Activated T-helper 2 cell treated with anti-CD3 and anti-CD28 coated beads, Interferon-gamma antibody, Interleukin-2, Interleukin-4, amounts not matched to agents 10 μg/mL and 5 μg/mL and 100 μg/mL, durations not matched to agents 14 hours and 24 hours and 36 hours (primary cell): ENCODE measurements at places on chromosomes 2 and 18.
A peak's percentile ranks its signal among the peaks of the same experiment; 100 is the strongest.

- DNase-seq = no peak
Measured at GRCh38 chr2:96136129-96136720, 2.1 kb downstream of the ASTL start.

DNA sequence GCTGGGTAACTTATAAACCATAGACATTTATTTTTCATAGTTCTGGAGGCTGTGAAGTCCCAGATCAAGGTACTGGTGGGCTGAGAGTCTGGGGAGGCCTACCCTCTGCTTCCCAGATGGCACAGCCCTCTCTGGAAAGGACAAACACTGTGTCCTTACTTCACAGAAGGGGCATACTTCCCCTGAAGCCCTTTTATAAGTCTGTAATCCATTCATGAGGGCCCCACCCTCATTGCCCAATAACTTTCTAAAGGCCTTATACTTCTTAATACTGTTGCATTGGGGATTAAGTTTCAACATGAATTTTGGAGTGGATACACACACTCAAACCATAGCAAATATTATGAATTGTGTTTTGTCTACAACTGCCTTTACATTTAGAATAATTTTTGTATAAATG, 36.0 kb downstream of the ATIC start:
- DNase-seq = no peak

GRCh38 chr2:180983468-180984242, 3.2 kb downstream of the UBE2E3 start:
- no peak for DNase-seq

DNA sequence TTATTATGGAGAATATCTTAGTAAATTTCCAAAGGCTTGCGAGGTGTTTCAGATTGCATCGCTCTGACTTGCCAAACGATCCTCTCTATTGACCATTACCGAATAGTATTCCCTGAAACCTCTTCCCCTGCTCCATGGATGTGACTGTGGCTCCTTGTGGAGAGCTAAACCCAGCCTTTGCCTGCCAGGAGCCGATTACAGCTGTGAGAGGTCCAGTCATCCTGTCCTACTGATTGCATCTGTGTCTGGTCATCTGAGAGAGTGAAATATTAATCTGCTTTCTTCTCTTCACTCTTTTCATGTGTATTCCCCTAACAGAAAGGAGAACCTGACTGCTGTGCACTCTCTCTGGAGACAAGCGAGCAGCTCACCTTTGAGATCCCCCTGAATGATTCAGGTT, 523.9 kb upstream of the NRP2 start:
- DNase-seq = no peak

- no peak for DNase-seq
Measured at GRCh38 chr2:1481406-1482252, 68.4 kb downstream of the TPO start.

DNA sequence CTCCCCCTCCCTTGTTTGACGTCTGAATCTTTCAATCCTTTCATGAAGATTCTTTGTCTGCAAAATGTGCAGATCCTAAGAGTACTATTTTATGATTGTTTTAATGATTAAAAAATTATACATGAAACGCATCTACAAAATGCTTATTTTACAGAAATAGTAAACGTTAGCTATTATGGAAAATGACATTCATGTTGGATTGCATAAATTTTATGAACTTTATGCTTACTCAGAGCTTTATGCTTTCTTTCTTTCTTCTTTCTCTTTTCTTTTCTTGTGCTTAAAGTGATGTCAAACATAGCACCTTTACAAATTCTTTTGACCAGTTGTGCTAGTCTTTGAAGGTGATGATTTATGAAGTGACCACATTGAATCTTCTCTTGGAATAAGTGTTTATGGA, 805.4 kb downstream of the ADCYAP1 start:
- no peak for DNase-seq

GRCh38 chr2:194720462-194720861, 936.6 kb upstream of the SLC39A10 start:
- no peak for DNase-seq

DNA sequence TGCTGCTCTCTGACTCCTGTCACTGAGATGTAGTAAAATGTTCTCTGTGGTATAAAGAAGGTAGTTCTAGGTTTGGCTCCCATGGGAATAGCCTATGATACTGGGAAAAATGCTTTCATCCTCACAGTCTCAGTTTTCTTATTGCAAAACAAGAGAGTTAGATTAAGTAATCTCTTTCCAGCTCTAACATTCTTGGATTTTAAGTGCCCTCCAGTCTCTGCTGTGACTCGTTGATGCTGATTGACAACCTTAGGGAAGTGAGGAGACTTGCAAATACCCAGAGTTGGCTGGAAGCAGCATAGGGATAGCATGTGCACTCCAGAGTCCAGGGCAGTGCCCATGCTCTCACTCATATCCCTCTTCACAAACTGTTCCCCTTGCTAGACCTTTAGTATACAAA, 534.9 kb downstream of the SLC4A3 start:
- no peak for DNase-seq

- no peak for DNase-seq
Measured at GRCh38 chr18:3083766-3084165, 70.8 kb upstream of the LPIN2 start.

- DNase-seq = no peak
Measured at GRCh38 chr2:171185941-171186340, 25.2 kb upstream of the TLK1 start.

GRCh38 chr2:163697429-163697828, 38.4 kb downstream of the FIGN start:
- no peak for DNase-seq

- no peak for DNase-seq
Measured at GRCh38 chr18:63088262-63088661, 231.3 kb downstream of the BCL2 start.

DNA sequence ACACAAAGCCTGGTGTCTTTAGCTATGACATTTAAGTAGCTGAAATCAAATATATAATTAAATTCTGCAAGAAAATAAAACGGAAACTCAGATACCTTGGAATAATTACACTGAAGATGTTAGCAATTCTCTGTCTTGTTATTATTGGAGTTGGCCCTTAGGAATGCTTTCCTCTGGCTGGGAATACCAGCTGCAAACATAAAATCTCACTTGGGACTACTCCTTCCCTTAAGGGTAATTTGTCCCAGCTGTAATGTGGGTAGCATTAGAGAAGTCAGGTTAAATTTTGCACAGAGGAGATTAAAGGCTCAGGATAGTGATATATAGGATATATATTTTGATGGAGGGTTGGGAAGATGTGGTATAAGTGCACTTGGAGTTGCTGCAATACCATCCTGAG, 37.3 kb upstream of the GRP start:
- DNase-seq = no peak

DNA sequence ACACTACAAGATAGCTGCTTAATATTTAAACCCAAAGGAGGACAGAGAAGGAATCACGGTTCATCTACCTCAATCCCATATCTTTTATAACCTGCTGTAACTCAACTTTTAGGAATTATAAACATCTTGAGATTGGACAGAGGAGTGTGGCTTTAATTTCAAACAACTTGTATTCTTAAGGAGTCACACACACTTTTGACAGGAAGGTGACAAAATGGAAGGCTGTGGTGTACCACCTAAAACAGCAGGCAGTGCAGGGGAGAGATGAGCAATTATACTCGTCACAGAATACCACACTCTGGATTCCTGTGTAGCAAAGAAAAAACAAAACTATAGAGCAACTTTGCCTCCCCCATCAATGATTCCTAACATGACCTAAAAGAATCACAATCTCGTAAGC, 194.8 kb downstream of the ZEB2 start:
- peak; percentile 60 for DNase-seq

DNA sequence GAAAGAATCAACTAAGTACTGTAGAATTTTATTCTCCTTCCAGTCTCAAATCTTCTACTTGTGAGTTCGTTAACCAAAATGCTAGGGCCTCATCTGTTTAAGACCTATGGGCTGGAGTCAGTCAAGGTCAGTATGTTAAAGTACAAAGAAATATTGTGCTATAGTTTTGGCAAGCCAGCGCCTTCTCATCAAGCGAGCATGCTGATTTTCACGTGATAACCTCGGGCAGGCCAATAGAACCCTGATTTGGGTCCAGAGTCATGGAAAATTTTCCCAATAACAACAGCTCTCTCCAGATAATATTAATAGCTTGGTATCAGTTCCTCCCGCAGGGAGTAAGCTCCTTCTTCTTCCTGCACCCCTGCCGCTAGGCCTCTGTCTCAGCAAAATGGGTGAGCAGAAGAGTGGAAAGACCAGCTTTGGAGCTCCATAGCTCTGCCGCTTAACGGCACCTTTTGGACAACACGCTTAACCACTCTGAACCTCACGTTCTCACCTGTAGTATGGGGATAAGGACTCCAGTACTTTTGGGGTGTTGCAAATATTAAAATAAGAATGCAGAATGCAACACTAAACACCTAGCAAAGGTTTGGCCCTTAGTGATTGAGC, 11.7 kb downstream of the CABLES1 start:
- DNase-seq = no peak

DNA sequence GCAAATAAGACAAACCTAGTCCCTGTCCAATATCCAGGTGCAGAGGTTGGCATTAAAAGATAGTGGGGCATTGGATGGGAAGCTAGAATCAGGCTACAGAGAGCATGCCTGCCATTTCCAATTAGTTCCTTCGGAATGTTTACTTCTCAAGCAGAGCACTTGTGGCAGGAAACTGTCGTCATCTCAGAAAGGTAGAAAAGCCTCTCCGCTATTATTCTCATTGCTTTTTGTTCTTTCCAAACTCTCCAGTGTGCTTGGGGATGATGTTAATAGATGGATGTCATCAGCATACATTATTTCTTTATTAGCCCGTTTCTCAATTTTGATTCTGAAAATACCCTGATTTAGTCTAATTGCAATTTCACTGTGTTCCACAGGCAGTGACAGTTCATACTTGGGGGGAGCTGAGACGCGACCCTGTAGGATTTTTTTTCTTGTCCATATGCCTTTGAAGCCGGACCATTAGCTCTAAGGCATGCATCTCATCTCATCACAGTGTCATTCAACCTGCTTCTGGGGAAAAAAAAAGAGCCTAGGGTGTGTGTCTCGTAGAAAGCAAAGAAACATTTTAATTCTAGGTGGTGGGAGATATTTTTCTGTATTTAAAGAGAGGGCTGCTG, 7.7 kb downstream of the ASB18 start:
- no peak for DNase-seq

- peak; percentile 68 for DNase-seq
Measured at GRCh38 chr2:102355526-102356380, at the start of gene IL18R1. IL18R1 (plus strand) TSS chr2:102355796; CDS start chr2:102362661, 6,865 bp downstream.

DNA sequence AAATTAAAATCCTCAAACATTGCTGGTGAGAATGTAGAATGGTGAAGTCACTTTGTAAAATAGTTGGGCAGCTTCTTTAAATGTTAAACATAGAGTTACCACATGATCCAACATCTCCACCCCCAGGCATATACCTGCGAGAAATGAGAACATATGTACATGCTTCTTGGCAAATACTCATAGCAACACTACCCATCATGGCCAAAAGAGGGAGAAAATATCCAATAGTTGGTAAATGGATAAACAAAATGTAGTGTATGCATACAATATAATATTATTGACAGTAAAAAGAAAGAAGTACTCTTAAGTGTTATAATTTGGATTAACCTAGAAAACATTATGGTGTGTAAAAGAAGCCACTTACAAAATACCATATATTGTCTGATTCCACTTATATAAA, 185.9 kb downstream of the CDH7 start:
- no peak for DNase-seq

GRCh38 chr18:52615943-52616342, 275.9 kb downstream of the DCC start:
- no peak for DNase-seq

- no peak for DNase-seq
Measured at GRCh38 chr2:3044587-3045317, 332.9 kb downstream of the EIPR1 start.

- no peak for DNase-seq
Measured at GRCh38 chr2:101281482-101281881, 27.0 kb downstream of the RNF149 start.

GRCh38 chr2:235903782-235904584, 264.2 kb downstream of the GBX2 start:
- DNase-seq = no peak

- DNase-seq = no peak
Measured at GRCh38 chr2:74004212-74005182, 19.8 kb downstream of the TET3 start.

GRCh38 chr18:29712785-29713184, 1329.8 kb downstream of the DSC3 start:
- no peak for DNase-seq

GRCh38 chr2:230861552-230862255, 3.0 kb upstream of the ITM2C start:
- no peak for DNase-seq

DNA sequence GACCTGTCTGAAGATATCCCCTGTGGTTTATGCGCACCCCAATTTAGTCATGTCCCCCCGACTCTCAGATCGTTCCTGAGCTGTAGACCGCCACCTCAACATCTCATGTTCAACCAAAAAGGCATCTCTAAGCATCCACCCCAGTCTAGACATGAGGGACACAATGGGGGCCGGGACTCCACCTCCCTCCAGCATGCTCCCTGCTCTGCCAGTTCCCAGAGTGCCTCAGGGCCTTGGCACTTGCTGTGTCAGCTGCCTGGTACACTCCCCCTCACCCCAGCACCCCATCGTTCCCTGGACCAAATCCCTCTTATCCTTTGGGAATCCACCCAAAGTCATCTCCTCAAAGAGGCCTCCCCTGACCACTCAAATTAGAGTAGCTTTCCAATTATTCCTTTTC, 22.2 kb downstream of the TNS1 start:
- no peak for DNase-seq

DNA sequence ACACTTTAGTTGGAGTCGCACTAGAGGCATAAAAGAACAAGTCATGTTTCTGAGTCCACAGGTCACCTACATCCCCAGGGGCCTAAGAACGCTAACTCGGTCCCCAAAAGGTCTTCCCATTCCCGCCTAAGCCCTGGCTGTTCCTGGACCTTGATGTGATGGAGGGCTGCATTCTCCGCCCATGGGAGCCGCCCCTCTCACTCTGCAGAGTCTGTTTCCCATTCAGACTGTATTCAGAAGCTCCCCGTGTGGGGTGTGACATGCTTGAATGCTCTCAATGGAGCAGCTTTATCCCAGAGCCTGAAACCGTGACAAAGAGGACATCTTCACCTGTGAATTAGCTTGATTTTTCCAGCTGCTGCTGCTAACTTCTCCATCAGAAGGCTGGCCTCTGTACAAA, 319.0 kb upstream of the KLHL29 start:
- no peak for DNase-seq

GRCh38 chr2:26584191-26584590, 57.0 kb downstream of the CIB4 start:
- DNase-seq = no peak

DNA sequence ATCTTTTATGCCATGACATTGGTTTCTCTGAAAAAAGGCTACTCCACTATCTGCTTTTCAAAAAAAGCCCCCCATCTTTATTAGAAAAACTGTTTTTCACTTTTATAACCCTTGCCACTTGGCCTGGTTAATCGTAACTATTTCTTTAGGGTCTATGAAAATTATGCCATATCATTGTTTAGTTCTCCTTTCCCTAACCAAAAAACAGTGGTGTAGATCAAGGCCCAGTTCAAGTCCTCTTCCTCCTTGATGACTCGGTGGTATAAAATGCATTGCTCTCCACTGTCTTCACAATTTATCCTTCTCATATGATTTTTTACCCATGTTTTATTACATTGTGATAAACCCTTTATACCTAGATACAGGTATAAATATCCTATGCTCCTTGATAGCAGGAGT, 205.5 kb downstream of the ZNF521 start:
- DNase-seq = no peak

GRCh38 chr2:40346535-40347354, 105.1 kb downstream of the SLC8A1 start:
- DNase-seq = no peak

- DNase-seq = peak; percentile 78
Measured at GRCh38 chr2:232315049-232315922, 63.3 kb upstream of the ALPP start.

GRCh38 chr2:45823723-45824206, 172.3 kb downstream of the PRKCE start:
- DNase-seq = no peak
